ENCODE measurements at places on chromosomes 12 and 14.

DNA sequence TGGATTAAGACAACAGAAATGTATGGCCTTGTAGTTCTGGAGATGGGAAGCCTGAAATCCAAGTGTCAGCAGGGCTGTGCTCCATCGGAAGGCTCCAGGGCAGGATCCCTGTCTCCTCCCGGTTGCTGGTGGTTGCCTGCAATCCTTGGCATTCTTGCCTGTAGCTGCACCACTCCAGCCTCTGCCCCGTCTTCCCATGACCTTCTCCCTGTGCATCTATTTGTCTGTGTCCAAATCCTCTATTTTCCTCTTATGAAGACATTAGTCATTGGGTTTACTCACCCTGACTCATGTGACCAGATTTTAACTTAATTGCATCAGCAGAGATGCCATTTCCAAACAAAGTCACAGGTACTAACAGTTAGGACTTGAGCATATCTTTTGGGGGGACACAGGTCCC is 15.1 kb downstream of the TUNAR start:
- peak; percentile 9 for DNase-seq

DNA sequence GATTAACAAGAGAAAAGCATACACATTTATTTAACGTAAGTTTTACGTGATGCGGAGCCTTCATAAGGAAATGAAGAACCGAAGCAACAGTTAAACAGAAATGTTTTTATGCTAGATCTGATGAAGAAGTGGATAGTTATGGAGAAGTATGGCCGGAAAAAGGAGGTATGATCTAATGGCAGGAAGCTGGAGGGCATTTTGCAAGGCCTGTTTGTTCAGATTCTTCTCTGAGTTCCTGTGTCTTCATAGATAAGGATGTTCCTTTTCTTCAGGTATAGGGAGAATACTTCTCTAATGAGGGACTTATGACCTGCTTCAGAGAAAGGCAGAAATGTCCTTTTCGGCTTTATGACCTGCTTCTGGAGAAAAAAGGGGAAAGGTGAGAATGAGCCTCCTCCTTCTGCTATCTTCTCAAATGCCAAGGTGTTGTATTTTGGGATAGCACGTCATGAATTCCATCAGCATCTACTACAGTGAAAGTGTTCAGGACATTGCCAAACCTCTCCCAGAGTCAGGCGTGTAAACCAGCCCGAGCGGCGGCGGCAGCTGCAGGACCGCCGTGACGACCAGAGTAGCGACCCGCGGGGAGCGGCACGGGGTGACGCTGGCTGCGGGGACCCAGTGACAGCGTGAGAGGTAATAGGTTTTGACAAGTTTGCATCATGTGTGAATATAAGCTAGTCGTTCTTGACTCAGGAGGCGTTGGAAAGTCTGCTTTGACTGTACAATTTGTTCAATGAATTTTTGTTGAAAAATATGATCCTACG is 33.7 kb upstream of the SGPP1 start:
- DNase-seq, result no peak

- peak; percentile 58 for DNase-seq
Observed at GRCh38 chr12:48542300-48542928, 17.0 kb downstream of the OR8S1 start.

GRCh38 chr14:47843236-47843635 is 167.8 kb upstream of the MDGA2 start:
- DNase-seq, result no peak

DNA sequence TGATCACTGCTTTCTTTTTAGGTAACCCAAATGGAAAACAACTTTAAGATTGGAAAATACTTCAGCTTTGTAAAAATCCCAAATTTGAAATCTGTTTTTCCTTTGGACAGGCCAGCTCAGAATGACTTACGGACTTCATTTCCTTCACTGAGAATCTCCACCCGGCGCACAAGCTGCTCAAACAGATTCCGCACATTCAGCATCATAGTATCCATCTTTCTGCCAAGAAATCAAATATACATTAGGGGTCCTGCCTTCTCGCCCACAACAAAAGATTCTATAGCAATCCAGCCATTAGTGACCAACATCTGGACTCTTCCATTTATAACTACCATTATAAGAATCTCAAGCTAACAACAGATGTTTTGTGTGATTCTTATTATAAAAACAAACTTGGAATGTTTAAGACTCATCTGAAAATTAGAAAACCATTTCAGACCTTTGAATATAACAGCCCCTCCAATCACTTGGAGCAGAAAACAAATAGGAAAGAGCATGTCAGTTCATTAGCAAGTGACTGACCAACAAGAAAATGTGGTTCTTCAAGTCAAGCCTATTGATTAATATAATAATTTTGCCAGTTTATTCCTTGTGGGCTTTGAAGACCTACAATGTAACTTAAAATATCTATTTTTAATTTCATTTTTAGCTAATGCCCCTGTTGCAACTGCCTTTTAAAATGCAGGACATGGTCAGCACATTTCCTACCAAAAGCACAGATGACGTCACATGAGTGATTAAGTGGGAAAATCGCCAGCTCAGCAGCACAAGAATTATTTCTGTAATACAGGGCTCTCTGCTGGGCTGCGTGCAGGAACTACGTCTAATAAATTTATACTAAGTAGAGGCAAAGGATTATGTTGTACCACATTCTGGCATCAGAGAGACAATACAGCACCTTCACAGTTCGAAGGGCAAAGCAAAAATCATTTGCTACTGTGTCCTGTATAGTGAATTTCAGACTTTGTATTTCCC is 8.5 kb downstream of the RACGAP1 start:
- no peak for DNase-seq

GRCh38 chr12:110007881-110008280 is 8.7 kb downstream of the ANKRD13A start:
- no peak for DNase-seq
